T-cell (primary cell): ENCODE measurements at places on chromosomes 6 and 20.

DNA sequence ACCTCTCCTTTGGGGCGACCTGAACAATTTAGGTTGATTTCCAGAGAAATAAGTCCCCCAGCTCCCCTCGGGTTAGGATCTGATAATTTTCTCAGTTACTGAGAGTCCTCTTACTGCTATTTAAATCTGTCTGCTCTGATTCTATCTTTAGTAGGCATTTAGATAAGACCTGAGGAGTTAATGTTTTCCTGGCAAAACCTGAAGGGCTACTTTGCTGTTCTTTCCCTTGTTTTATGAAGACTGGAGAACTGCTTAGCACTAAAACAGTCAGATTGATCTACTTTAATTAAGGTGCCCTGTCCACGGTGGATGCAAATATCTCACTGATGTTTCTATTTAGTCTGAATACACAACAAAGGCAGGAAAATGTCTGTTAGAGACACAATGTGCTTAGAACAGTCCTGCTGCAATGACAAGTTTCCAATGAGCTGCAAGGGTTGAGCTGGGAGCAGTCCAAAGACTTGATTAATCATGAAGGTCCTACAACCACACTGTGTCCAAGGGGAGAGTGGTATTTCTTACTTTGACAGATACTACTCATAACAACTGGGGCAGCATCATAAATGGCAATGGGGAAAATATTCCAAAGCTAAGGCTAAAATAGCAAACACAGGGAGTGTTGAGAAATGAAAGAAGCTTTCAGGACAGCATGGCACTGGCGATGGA, 15.7 kb downstream of the ADTRP start:
- DNase-seq = no peak

GRCh38 chr6:37138856-37139229, 31.1 kb upstream of the PIM1 start:
- DNase-seq = no peak

GRCh38 chr6:124747349-124747748, 214.9 kb upstream of the RNF217 start:
- no peak for DNase-seq

GRCh38 chr20:62807444-62808210, 3.0 kb downstream of the OGFR start:
- DNase-seq = no peak

DNA sequence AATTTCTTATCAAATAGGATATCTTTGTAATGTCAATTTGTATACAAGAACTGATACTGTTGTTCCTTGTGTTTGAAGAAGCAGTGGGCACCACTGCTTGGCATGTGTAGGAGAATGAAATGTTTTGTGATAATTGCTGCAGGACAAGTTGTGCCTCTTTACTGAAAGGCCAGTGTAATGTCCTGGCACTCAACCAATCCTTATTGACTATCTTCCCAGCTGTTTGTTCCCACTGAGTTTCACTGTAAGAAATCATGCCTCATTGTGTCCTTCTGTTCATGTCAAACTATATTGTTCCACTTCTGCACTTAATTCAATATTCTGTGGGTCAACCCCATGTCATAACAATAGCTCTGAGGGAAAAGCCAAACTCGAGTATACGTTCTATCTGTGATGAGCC, 136.1 kb upstream of the FAM83B start:
- no peak for DNase-seq
